Stimulated activated CD8-positive, alpha-beta memory T cell treated with anti-CD3 and anti-CD28 coated beads, Interleukin-2, amount 100 ng/mL, for 1 hour (primary cell): ENCODE measurements at places on chromosomes 1 and 21.

- DNase-seq = no peak
Observed at GRCh38 chr1:180912211-180912800, 391 bp upstream of the KIAA1614 start.

GRCh38 chr1:223030871-223031400, 112.1 kb downstream of the TLR5 start:
- DNase-seq = no peak

DNA sequence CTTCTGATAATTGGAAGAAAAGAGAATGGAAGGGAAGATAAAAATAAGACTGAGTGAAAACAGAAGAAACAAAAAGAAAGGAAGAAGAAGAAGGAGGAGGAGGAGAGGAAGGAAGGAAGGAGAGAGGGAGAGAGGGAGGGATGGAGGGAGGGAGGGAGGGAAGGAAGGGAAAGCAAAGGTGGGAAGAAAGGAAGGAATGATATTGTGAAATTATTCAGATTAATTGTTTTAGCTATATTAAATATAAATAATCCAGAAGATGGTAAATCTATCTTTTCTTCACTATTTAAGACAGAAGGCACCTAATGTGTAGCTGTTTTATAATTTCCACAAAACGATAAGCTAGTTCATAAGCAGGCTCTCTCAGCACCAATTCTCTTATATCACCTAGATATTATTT, 191.3 kb upstream of the LRRC7 start:
- no peak for DNase-seq

- DNase-seq = no peak
Observed at GRCh38 chr21:38740090-38740489, 65.6 kb upstream of the ETS2 start.

DNA sequence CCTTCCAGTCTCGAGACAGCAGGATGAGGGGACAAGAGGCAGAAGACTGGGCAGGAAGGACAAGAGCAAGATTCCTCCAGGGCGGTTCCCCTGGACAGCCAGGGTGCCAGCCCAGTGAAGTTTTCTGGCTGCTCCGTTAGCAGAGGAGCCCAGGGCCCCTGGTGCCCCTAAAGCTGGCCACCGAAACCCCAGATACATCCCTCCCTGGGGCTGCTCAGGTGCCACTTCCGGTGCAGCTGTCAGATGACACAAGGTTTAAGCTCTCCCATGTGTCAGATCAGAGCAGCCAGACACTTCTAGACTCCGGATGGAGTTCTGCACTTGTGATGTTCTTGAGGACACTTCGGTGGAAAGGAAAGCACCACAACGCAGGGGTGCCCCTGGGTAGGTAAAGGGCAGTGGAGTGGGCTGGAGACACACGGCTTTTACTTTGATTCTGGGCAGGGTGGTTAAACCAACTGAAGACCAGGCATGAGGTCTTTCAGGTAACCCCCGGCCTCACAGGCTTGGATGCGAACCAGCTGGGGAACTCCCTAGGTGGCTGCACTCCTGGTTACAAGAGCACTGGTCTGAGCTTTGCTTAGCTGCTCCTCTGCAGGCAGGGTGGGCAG, 85.7 kb downstream of the ITPKB start:
- peak; percentile 39 for DNase-seq

DNA sequence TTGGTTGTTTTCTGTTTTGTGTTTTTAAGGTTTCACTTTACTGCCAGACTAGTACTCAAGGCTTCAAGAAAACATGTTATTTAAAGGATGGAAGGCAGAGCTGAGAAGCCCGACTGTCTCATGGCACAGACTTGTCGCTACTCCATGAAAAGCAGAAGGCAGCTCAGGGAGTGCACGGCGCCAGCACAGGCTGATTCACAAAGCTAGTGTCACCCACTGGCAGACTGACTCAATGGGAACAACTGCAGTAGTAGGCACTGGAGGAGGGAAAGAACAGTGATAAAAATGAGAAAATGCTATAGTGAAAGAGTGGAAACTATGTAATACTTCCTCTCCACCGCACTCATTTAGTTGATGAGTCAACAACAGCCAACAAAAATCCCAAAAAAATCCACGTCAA, 14.7 kb downstream of the HSF2BP start:
- DNase-seq = no peak

DNA sequence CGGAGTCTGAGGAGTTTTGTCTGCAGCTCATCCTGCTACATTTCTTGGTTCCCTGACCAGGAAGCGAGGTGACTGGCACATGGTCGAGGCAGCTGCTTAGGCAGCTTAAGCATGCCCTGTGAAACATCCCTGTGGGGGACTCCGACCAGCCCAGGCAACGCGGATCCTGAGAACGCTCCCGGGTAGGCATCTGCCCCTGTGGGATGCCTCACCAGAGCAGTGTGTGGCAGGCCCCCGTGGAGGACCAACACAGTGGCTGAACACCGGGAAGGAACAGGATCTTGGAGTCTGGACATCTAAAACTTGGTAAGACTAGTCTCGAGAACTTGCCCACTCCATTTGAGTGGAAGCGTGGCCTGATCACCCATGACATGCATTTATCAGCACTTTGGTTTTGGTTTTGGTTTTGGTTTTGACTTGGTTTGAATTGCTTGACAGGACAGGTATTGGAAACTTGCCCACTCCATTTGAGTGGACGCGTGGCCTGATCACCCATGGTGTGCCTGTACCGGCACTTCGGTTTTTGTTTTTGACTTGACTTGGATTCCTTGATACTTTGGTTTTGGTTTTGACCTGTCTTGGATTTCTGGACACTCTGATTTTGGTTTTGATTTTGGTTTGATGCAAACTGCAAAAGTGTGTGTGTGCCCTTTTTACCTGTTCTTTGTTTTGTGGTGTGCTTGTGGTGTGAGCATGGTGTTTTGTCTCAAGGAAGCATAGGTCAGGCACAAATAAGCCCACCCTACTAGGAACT, 12.2 kb upstream of the NEK2 start:
- no peak for DNase-seq

DNA sequence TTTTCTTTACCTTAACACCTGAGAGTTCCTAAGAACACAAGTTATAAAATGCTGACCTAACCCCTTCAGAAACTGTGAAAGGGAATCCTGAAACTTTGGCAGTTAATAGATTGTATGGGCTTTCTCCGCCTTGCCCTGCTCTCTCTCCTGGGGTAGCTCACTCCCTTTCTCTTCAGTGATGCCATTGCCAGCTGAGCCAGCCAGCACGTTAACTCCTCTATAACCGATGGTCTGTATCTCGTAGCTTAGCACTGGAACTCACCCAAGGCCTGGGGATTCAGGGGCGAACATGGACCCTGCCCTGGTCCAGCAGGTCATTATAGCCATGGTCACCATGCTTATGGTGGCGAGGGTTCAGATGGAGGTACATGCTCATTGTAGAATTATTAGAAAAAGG, 40.7 kb downstream of the TRAPPC10 start:
- no peak for DNase-seq

DNA sequence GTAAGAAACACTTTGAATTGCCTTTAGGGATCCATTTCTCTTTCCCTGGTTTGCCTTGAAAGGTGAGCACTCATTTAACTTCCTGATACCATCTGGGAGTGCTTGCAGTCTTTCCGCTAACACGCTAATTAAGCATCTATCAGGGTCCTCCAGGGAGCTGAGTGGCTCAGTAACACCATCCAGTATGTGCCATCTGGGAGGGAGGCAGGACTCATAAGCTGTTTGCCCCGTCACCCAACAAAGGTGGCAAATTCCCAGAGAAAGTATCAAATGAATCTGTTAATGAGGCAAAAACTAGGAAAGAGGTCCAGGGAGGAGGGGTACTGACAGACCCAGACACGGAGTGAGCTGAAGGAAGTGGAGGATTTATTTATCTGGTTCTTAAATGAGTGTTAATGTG, 430.9 kb downstream of the HLX start:
- no peak for DNase-seq

DNA sequence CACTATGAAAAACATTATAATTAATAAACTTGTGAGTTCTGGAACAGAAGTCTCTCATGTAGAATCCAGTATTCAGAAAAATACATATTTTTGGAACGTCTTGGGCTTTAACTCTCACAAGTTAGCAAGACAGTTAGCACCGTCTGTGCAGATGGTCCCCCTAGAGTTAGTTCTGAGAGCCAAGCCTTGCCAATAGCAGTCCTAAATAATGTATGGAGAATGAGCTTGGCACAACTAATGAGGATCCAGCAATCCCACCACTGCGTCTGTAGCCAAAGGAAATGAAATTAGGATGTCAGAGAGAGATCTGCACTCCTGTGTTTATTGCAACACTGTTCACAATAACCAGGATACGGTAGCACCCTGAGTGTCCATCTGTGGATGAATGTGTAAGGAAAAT, 54.6 kb upstream of the VAMP3 start:
- no peak for DNase-seq

DNA sequence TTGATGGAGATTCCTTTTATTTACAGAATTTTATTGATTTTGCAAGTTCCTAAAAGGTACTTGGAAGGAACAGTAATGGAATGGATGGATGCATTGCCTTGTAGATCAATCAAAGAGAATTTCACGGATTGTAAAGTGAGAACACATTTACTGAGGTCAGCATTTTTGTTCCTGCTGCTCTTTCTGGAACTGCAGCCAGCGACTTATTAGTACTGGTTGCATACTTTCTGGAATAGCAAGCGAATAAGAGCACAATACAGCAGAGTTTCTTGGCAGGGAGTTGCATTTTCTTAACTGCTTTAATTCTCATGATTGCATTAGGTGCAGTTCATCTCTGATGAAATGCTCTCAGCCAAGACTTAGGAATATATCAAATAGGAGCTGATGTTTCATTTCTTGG, 106.1 kb upstream of the CHODL start:
- no peak for DNase-seq

GRCh38 chr1:161728376-161729226, 7.3 kb downstream of the FCRLB start:
- DNase-seq = no peak

DNA sequence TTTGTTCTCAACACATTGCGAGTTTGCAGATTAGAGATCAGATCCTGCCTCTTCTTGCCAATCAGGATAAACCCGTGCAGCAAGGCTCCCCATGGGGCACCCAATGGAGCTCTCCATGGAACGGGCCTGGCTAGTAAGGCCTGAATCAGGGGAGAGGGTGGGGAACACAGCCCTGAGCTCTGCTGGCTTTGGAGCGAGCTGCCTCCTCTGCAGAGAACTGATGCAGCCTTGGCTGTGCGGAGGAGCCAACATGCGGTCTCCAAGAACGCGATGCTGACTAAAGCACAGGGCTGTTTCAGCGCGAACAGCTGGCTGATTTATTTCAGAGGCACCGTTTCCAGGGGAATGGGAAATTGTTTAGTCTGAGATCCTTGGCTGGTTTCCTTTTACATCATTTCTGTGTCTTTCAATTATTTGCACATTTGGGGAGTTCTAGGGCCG, 139.7 kb downstream of the TSEN15 start:
- DNase-seq = no peak

DNA sequence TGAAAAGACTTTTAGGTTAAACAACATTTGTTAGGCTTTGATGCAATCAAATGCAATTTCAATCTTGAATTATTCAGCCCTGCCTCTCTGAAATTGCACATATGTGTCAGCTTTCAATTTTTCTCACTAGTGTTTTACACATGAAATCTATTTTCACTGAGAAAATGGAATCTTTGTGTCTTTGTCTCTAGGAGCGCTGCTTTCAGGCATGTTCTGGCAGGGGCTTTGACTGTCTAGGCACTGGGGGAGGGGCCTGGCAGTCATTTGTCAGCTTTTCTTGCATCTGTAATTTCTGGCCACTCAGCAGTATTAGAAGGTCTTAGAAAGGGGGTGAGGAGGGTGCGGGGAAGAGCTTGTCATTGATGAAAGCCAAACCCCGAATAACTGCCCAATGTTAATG, 264.4 kb downstream of the PTPRC start:
- no peak for DNase-seq

GRCh38 chr21:28277324-28277723, 715.4 kb downstream of the LTN1 start:
- DNase-seq = no peak

- no peak for DNase-seq
Observed at GRCh38 chr1:178683291-178683690, 41.8 kb upstream of the RALGPS2 start.

- DNase-seq = no peak
Observed at GRCh38 chr1:109621379-109622136, 1.9 kb downstream of the AMPD2 start.

DNA sequence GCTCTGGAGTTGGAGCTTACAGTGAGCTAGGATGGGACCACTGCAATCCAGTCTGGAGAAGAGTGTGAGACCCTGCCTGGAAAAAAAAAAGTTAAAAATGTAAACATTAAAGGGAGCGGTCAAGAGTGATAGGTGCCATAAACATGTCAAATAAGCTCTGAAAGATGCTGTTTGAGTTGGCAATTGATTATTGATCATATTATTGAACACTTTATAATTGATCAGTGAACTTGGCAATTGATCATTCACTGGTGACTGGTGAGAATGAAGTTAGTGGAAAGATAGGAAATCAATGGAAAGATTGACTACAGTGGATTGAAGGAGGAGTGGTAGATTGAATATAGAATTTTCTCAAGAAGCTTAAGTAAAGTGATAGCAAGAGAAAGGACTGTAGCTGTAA, 64.3 kb upstream of the MPC2 start:
- no peak for DNase-seq

GRCh38 chr1:52268372-52268771, 97.6 kb downstream of the CC2D1B start:
- DNase-seq = no peak

- DNase-seq = no peak
Observed at GRCh38 chr1:186250529-186250928, 124.5 kb downstream of the TPR start.

DNA sequence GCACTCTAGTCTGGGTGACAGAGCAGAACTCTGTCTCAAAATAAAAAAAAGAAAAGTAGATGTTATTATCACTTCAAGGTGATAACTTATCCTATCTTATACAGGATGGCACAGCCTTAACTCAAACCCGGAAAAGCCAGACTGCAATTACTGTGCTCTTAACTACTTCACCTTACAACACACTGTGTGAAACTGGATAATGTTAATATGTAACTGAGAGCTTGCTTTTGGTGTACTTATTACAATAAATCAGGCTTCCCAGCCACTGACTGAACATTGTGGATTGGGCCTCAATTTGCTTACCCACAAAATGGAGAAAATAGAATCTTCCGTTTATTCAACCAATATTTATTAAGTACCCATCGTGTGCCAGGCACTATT, 1.4 kb downstream of the ORC1 start:
- no peak for DNase-seq

GRCh38 chr1:111032295-111032897, 68.7 kb upstream of the LRIF1 start:
- no peak for DNase-seq

- no peak for DNase-seq
Observed at GRCh38 chr1:74771913-74772515, 39.1 kb downstream of the TYW3 start.

DNA sequence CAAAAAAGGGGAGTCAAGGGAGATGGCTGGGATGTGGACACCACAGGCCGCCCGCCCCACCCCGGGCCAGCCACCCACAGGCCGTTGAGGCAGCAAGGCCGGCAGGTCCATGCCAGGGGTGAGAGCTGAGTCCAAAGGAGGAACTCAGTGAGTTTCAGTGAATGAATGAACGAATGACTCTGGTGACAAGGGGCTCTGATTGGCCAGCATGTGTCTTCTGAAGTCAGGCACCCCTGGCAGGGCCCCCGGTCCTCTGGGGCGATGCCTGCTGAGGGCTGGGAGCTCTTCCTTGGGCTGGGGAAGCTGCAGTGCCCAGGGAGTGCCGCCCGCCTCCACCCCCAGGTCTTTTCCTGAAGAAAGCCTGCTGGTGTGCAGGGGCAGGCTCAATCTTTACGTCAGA, 236.1 kb upstream of the VAMP3 start:
- no peak for DNase-seq
